ENCODE measurements at places on chromosomes 3 and 15.

GRCh38 chr3:3113042-3113709, 3.0 kb upstream of the IL5RA start:
- DNase-seq = no peak

DNA sequence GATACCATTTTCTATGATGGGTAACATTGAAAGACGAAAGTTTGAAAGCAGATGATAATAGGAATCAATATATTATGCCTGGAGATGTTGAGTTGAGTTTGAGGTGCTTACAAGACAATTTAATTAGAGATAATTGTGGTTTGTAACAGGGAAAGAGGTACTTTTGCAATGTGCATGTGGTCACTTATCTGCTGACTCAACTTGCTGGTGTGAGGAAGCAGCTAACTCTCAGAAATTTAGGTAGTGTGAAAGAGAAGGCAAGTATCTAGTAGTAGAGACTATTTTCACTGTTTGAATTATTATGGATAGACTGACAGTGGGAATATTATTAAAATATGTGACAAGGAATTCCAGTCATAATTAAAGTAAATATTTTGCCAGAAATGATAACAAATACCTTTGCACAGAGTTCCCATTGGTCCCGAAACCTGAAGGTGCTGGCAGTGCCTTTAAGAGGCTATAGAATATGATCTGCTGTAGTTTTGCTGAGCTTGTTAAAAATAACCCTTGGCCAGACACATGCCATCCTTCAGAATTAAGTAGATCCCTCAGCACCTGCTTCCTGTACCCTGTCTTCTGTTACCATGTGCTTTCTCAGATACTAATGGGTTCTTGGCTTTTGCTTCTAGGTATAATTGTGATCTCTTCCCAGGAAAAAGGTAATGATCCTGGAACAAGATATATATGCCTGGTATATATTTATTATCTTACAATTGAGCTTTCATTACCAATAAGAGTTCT, 315.9 kb downstream of the BCHE start:
- no peak for DNase-seq

DNA sequence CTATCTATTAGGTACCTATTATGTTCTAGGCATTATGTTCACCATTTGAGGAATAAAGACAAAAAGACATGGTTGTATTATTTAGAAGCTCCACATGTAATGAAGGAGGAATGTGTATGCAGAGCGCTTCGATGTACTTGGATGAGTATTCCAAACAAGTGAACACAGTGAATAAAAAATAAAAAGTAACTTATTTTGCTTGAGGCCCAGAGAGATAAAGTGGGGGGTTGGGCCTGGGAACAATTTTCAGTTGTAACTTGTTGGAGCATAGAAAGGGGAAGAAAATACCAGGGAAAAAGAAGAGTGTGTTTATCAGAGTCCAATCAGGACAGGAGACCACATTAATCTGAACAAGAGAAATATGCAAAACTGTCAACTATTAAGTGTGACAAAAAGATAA, 445.7 kb upstream of the BCHE start:
- no peak for DNase-seq

DNA sequence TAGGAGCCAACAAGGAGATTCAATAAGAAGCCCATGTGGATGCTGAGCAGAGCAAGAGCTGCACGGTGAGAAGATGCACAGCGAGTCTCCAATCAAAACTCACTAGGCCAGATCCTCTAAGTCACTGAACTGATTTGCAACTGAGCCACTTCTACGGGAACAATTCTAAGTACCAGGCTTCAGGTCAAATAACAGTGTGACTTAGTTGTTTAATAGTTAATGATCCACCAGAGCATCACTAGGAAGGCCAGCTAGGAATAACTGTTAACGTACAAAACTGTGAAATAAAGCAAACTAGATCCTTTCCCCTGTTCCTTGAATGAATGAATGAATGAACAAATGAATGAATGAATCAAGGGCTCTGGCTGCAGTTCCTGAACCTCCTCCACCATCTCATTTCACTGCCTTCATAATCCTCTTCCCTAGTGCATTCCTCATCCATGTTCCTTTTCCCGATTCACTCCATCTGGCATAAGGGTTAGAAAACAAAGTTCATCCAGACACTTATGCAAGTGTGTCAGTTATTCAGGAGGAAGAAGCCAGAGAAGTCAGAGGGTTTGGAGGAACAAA, 59.7 kb downstream of the ATP8B4 start:
- DNase-seq = no peak

DNA sequence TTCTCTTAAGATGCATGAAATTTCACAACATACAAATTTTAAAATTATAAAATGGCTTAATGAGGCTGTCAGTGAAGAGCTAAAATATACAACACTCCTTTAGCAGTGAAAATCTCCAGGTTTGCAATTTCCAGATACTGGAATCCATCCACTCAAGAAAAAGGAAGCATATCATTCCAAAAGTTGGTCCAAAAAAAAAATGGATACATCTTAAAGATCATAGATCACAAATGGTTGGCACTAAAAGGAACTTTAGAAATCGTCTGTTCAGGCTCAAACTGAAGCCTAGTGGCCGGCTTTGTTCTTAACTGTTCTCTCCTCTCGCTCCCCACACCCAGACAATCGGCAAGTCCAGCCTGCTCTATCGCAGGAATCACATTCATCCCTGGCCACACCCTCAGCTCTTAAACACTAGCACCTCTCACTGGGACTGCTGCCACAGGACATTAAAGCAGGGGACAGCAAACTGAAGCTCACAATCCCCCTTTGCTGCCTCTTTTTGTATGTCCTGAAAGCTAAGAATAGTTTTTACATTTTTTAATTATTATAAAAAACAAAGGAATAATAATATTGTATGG, 130.3 kb upstream of the CDIN1 start:
- no peak for DNase-seq

DNA sequence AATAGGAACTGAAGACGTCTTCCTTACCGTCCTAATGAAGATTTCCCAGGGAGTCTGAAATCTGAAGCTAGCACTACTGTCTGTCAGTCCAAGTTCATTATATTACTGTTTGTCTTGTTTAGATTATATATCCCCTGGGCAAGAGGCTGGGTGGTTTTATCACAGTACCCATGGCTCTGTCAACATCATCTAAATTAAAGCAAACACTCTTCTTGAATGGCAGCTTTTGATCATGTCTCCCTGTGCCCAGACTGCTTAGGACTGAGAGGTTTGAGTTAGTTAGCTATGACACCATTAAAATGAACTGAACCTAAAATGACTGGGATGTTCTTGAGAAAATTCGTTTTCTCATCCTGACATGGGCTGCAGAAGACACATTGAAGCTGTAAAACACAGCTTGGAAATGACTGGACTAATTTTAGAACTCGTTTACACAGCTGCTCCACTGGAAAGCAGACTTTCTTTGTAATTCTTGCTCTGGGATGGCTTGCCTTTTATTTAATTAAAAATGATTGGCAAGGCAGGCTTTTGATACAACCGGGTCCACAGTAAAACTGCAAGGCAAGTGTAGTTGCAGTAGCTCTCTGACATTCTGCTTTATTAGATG, 243.5 kb downstream of the MFSD1 start:
- DNase-seq = no peak

GRCh38 chr3:181383760-181384159, 328.0 kb upstream of the SOX2 start:
- DNase-seq = no peak

- DNase-seq = no peak
Observed at GRCh38 chr3:132009241-132009640, 25.6 kb downstream of the CPNE4 start.

- no peak for DNase-seq
Observed at GRCh38 chr15:101425787-101426365, 63.6 kb downstream of the PCSK6 start.

DNA sequence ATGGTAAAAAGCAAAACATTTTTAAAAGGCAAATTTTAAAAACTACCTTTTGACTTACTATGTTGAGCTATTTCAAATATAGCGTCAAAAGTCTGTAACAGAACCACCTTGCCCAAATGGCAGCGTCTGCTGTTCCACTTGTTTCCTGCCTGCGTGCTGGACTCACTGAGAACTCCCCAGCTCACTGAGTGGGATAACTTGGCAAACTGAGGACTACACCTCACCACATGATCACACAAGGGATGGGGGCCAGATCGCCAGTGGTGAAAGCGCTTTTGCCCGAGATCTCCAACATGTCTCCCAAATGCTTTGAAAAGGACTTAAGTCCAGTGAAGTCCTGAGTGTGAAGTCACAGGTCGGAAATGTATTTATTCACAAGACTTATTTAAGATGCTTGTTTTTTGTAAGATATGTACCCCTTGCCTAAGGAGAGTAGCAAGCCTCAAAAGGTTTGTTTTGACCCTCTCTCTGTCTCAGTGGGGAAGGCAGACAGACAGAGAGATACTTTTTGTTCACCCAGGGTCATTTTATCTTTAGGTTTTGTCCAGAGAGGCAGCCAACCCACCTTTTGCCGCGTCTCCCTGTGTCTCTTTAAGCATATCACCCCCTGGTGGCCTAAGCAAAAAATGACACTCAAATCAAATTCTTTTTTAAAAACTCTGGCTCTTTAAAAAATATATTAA, 192.6 kb downstream of the PDZRN3 start:
- no peak for DNase-seq

- DNase-seq = no peak
Observed at GRCh38 chr3:114095796-114096195, 39.3 kb downstream of the QTRT2 start.

GRCh38 chr15:78626381-78626995, 5.7 kb upstream of the CHRNA3 start:
- DNase-seq = no peak

DNA sequence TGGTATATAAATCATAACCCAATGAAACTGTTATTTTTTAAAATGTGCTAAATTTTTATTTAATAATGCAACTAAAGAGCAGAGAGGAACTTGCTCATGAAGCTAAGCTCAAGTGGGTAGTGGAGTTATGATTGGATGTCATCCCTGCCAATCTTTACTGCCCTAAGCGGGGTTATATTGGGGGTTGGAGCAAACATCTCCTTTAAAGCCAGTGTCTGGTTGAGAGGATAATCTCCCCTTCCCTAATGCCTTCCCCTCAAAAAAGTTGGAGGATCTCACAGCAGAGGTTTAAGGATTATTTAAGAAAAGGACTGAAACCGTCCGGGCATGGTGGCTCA, 32.1 kb upstream of the CLASP2 start:
- DNase-seq = no peak

- DNase-seq = no peak
Observed at GRCh38 chr3:13045904-13046568, 27.2 kb downstream of the IQSEC1 start.

DNA sequence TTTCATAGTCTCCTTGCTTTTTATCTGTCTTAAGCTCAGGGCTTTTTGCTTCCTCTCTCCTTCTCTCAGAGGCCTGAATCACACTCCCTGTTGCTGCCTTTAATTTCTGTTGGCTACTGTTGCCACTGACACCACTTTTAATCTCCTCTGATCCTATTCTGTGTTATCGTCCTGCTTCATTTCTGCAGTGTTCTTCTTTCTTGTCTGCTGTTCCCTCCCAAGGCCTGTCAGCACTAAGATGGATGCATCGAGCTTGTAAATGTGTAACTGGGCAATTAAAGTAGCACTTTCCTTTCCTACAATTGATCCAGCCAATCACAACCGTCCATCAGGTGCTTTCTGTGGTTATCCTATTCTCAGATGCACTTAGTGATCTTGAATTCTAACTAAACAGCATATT, 71.3 kb upstream of the VEPH1 start:
- no peak for DNase-seq

DNA sequence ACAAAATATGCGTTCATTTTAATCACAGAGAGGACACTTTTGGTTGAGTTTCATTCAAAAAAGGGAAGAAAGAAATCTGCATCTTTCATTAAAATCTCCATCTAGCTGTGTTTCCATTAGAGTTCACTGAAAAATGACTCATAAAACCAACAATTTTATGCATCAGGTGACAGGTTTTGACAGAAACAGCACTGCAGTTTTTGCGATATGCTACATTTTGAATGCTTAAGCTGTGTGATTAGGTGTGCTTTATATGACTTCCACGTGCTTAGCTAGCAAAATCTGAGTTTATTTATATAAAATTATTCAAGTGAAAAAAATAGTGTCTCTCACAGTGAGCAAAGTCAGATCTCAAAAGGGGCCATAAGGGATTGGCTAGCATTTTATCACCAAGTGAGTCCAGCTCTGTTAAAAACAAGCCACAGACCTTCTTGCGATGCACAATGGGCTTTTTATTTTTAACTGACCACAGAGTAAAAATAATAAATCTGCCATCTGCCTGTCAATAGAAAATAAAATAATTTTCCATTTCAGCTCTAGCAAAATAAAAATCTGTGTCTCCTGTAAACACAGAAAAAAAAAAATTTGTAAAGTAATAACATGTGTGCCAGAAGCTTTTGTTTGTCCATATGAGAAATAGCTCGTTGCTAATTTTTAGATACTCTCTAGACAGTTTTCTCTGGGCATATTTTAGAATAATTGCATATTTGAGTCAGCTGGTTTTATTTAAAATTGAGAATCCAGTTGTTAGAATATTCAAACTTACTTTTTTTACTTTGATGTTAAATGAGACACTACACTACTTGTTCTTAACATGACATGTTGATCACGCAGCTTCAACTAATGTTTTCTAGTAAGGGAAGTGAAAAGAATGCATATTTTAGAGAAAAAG, 409.8 kb downstream of the ROBO2 start:
- no peak for DNase-seq

DNA sequence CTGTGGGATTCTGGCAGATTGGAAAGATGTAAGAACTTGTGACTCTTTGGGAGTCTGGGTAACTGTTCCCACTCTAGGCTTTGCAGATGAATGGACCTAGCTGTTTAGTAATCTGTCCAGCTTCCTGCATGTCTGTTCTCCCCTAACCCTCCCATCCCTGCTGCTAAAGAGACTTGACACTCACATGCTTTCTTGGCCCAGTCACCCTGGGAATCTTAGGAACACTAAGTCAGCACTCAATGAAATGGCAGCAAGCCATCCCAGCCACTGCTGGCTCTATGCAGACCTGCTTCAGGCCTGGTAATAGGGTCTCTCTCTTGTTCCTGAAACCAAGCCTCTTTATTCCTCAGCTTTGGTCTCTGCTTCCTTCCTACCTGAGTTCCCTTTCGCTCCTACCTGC, 63.7 kb upstream of the THSD4 start:
- no peak for DNase-seq

DNA sequence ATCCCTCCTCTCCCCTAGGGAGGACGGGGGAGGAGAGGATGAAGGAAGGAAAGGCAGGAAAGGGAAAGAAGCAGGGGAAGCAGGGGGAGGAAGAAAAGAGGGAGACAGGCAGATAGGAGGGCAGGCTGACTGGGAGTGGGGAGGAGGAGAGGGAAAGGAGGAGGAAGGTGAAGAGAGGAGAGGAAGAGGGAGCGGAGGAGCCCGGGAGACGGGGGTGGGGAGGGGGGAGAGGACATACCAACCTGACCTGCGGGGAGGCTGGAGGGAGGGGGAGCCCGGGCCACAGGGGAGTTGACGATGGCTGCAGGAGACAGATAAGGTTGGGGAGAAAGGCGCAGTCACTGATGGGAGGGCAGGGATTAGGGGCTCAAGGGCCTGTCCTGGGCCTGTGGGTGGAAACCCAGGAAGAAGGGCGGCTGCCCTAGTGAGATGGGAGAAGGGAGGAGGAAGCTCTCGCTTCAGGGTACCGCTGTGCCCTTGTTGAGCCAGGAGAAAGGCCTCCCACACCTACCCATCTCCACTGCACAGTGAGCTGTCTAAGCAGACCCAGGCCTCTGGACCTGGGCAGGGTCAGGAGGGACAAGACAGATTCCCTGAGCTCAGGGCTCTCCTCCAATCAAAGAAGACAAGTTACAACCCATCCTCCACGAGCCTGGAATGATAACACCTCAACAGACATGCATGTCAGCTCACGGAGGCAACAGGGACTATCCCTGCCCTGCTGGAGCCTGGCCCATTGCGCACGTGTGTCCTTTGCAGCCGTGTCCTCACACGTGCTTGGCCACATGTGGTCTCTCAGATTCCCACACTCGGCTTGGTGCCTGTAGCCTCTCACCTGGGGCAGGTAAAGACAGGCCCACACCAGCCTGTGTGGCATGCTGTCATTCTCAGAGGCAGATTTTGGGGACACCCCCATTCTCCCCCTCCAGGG, 27.9 kb downstream of the C3orf18 start:
- DNase-seq = no peak

All from stimulated activated CD4-positive, alpha-beta T cell treated with anti-CD3 and anti-CD28 coated beads, Interleukin-1b, Interleukin-23, amount 100 ng/mL, for 48 hours (primary cell).